ENCODE measurements at places on chromosomes 16 and 17. TPM values are rescaled to one million over a fixed set of nuclear protein-coding genes. Genes with fewer than 3 reads are reported as not detected.

DNA sequence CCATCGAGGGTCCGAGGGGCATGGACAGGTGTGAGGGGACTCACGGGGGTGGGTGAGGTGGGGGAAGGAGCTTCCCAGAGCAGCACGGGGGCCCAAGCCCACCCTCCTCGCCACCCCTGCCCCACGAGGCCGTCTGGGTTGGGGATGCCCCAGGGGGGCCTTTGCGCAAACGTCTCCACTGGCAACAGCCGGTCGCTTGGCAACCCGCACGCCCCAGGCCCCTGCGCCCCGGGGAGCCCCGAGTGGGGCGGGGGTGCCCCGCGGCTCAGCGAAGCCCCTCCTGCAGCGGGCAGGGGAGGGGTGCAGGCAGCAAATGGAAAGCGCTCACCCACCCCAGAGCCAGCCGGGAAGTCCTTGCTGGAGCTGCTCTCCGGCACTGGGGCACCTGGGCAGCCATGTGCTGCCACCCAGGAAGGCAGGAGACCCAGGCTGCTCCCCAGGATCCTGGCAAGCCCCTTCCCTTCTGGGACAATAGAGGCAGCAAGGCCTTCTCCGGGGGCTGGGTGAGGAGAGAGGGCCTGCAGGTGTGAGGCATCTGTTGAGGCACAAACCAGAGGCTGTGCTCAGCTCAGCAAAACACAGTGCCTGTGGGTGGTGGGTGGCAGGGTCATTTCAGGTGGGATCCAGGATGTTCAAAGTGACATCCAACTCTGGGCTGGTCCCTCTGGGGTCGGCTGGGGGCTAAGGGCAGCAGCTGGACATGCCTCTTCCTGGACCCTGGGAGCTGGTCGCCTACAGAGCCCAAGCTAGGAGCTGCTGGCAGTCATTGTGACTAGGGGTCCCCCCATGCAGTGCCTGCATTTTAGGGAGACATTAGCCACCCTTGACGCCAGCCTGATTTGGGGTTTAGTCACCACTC, 80.9 kb upstream of the CBX4 start:
- no peak for DNase-seq

DNA sequence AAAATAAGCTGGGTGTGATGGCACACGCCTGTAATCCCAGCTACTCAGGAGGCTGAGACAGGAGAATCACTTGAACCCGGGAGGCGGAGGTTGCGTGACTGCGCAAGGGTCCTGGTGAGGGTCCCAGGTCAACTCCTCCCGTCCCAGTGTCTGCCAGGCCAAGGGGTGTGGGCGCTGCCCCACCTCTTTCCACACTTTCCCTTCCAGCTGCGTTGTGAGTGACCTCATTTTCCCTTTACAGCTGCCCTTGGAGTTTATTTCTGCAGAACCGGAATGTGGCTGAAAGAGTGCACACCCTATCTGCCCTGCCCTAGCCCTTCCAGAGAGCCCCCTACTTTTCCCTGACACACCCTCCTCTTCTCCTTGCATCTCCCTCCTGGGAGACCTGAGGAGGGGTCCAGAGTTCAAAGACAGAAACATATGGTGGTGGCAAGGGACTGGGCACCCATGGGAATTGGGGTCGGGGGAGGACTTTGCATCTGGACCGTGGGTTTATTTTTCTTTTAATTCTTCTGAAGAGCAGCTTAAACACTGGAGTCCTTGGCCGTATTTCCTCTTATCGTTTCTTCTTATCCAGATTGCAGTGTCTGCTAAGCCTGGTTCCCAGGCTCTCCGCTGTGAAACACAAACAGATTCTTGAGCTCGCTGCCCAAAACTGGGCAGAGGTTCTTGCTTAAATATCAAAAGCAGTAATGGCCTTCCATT, 20.9 kb downstream of the MRC2 start:
- peak; percentile 42 for DNase-seq

- DNase-seq, result no peak
Measured at GRCh38 chr17:43381204-43381603, 17.6 kb upstream of the ARL4D start.

- DNase-seq, result peak; percentile 73
Measured at GRCh38 chr17:38579934-38580333, 25.8 kb downstream of the SRCIN1 start.

GRCh38 chr17:45316434-45317110, at the start of gene MAP3K14:
MAP3K14 (minus strand) TSS chr17:45317020; CDS start chr17:45290745, 26,275 bp downstream.
- peak; percentile 86 for DNase-seq

DNA sequence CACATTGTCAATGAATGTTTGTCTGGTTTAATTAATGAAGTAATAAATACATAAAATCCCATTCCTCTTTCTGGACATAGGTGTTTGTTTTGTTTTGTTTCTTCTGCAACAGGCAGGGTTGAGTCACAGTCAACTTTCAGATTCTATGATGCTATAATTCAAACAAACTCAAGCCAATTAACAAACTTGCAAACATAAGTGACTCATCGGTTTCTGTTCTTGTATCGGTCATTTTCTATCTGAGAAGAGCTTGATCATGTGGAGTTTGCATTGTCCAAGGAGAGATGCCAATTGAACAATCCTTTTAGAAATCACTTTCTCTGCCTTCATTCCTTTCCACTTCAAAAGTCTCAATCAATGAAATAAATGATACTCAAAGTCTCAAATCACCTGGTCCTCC, 294.2 kb upstream of the C16orf82 start:
- peak; percentile 1 for DNase-seq

DNA sequence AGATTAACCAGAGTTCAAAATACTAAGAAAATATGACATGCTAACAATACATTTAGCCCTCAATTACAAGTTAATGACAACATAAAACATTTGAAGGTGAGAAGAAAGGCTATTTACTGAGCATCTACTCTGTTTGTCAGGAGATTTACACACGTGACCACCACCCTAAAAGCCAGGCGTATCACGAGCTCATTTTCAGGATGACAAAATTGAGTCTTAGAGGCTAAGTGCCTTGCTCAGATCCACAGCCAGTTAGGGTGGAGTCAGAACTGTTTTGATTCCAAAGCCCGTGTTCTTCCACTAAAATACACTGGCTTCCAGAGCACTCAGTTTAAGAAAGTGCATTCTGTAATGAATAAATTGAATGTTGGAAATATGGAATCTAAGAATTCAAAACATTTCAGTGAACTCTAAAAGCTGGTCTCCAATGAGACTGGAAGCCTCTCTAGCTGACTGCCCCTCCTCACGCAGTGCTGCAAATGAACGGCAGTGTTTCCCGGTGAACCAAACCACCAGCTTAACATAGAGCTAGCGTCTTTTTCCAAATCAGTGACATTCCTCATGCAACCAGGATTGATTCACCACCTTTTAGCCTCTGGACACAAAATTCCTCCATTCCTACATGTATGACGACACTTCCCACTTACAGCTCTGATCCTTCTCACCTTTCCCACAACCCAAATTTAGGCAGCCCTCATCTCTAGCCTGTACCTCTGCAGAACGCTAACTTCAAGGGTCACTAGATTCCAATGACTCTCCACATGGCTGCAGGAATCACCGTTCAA, 5.9 kb downstream of the ZDHHC7 start:
- peak; percentile 77 for DNase-seq

GRCh38 chr16:57366544-57367040, 5.7 kb upstream of the CX3CL1 start:
- no peak for DNase-seq

GRCh38 chr16:54890381-54890780, 40.3 kb upstream of the IRX5 start:
- DNase-seq, result no peak

- no peak for DNase-seq
Measured at GRCh38 chr16:15031179-15031578, 24.7 kb downstream of the NTAN1 start.

DNA sequence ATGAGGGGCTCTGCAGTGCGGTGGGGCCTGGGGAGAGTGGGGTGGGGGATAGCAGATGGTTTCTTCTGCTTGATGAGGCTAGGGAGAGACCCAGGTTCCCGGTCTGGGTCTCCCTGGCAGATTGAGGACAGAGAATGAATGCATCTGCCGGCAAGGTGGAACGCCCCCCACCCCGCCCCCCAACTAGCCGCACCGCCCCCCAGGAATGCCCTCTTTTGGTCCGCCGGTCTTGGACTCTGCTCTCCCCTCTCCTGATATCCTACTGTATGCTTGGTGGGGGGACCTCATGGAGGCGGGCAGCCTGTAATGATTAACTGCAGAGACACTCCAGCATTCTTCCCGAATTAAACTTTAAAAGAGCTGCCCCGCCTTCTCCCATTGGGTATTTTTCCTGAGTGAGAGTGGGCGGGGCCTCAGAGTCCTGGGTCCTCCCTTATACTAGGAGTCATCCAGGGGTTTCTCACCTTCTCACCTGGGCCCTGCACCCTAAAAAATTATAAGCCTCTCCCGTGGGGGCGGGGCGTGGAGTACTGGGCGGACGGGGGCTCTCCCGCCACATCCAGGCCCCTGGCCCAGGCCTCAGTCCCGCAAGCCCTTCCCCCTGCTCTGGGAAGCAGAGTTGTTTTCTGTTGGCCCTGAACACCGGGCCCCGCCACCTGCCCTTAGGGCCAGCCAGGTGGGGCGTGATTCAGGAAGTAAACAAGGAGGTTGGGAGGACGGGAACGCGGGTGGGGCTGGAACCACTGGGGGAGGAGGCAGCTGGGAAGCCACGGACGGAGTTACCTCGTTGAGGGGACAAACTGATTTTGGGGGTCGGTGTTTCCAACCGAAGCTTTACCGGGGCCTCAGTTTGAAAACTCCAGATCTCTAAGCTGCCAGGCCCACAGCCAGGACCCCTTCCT, 1.5 kb downstream of the GRB7 start:
- DNase-seq, result peak; percentile 74

DNA sequence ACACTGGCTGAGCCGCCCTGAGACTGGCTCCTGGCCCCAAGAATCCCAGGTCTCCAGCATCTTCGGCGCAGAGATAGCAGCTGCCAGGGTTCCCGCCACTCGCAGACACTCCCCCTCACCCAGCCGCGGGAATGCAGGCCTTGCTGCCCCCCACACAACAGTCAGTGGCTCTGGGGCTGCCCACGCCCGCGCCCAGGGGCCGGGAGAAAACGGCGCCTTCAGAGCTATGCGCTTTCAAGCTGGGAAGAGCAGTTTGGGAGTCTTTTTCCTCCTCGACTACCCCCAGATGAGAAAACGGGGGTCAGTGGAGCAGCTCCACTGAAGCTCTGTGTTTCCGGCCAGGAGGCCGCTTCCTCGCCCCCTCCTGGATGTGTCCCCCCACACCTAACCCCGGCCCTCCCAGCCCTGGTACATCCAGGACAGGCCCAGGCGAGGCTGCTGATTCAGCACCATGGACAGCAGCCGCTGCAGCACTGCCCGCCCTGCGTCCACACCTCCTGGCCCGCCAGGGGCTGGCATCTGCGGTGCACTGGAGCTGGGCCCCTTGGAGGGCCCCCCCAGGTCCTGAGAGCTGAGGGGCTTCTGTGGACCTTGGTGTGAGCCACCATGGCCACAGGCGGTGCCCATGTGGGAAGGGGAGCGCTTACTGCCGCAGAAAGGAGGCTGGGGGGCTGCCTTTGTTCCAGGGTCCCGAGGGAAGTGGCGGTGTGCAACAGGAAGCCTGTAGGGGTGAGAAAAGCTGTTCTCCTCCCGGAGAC, 35.7 kb downstream of the CACNA1H start:
- DNase-seq, result peak; percentile 66

DNA sequence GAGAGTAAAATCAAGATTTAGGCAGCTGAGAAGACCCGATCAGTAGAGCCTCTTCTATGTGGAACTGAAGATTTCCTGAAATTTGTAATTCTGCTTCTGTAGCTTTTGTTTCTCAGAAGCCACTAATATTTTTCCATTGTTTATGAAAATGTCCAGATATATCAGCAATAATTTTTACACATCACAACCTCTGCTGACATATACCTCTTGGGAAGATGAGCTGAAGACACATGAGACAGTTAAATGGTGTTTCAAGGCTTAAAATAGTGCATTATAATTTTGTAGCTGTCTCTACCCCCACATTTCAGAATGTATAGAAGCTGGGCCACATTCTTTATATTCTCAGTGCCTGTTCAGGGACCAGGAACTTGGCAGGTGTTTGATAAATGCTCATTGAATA, 320.6 kb downstream of the HS3ST4 start:
- no peak for DNase-seq

DNA sequence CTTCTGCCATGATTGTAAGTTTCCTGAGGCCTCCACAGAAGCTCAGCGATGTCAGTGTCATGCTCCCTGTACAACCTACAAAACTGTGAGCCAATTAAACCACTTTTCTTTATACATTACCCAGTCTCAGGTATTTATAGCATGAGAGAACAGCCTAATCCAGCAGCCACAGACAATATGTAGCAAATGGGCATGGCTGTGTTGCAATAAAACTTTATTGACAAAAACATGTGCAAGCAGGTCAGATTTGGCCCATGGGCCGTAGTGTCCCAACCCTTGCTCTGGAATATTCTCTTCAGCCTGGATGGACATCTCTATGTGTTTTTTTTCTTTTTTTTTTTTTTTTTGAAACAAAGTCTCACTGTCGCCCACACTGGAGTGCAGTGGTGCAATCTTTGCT, 60.9 kb upstream of the EEF2KMT start:
- no peak for DNase-seq

GRCh38 chr17:72004611-72005331, 116.0 kb upstream of the SOX9 start:
- peak; percentile 50 for DNase-seq

- no peak for DNase-seq
Measured at GRCh38 chr16:1332618-1333148, 762 bp upstream of the BAIAP3 start.

GRCh38 chr16:83200005-83200779, 573.4 kb downstream of the CDH13 start:
- DNase-seq, result peak; percentile 68

DNA sequence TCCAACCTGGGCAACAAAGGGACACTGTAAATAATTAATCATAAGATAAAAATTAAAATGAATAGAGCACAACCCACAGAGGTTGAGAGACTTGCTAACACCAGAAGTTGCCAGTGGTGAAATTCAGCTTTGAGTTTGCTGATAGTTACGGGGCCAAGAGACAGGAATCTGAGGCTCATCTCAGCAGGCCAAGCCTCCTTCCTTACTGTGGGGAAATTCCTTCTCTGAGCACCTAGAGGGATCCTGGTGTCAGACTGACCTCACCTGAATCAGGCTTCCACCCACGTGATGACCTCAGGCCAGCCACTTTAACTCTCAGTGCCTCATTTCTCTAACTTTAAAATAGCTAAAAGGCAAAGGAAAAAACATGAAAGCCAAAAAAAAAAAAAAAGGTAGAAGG, 4.7 kb downstream of the ABAT start:
- DNase-seq, result peak; percentile 9

DNA sequence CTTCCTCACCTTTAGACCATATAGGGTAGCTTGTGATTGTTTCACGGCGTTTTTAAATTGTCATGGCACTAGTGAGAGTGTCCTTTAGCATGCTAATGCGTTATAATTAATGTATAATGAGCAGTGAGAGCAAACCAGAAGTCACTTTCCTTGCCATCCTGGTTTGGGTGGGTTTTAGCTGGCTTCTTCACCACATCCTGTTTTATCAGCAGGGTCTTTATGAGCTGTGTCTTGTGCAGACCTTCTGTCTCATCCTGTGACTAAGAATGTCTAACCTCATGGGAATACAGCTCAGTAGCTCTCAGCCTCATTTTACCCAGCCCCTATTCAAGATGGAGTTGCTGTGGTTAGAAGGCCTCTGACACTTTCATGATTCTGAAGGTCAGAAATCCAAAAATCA, 370.9 kb upstream of the RBFOX1 start:
- no peak for DNase-seq

The PIK3R6 gene
- total RNA-seq, result under 0.01 TPM

The CHST5 gene
- total RNA-seq, result 0.25 TPM

The JPH3 gene
- total RNA-seq, result not detected

The SEPTIN12 gene
- not detected for total RNA-seq

The SOST gene
- total RNA-seq, result not detected

The FBXW10B gene
- not detected for total RNA-seq

The CREBBP gene
- total RNA-seq, result 25.5 TPM

The SYCE1L gene
- total RNA-seq, result not detected

The GP1BA gene
- total RNA-seq, result not detected

The SRCIN1 gene
- total RNA-seq, result not detected

The CNTROB gene
- 27.2 TPM for total RNA-seq
